Hypothalamus (tissue), 51 donors: ENCODE measurements at places on chromosomes 4 and X.

- no peak for DNase-seq
These were observed 11.3 kb downstream of the LAMP2 start for GRCh38 chrX:120457766-120458180.

GRCh38 chr4:124484008-124484407 is 228.5 kb downstream of the ANKRD50 start:
- no peak for DNase-seq

DNA sequence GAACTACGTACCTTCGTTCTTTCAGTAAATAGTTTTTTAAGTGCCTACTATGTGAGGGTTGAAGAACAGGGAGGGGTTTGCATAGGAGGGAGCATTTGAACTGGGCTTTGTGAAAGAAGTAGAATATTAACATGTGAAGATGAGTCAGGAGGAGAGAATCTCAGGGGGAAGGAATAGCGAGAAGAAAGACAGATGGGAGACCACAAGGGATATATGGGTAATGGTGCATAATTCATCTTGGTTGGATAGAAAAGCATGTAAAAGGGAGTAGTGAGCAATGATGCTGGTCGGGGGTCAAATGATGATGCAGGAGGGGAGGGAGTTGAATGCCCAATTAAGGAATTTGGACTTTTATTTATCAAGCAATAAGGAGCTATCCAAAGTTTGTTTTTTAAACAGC is 52.7 kb downstream of the TMEM164 start:
- DNase-seq = no peak

- DNase-seq = no peak
These were observed 16.3 kb downstream of the CPZ start for GRCh38 chr4:8608714-8609391.
